ENCODE measurements at places on chromosomes 6 and 20.

DNA sequence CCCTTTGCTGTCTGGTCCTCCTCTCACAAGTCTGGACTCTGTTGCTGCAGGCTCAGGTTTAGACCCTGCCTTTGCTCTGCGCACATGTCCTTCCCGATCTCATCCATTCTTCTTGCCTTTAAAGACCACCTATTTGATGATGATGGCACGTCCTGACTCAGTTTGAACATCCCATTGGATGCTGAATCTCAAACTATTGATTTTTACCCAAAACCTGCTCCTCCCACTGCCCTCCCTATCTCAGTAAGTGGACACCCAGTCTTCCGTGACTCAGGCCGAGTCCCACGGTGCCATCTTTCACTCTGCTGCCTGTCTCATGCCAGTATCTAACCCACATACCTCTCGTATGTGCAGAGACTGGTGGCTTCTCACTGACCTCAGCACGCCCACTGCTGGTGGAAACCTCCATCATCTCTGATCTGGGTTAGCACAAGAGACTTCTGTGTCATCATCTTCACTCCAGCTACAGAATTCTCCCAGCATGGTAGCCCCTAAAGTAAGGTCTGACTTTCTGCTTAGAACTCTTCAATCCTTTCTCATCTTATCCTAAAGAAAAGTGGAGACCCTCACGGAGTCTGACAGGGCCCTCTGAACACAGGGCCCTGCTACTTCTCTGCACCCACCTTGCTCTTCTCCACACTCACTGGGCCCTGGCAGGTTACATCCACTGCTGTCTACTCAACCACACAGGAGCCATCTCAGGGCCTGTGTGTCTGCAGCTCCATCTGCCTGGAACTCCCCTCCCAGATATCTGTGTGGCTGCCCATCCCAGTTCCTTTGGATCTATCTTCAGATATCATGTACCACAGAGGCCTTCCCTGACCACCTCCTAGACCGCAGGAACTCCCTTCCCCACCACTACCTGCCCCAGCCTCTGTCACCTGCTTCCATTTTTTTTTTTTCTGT is 387.1 kb upstream of the AGPAT4 start:
- no peak for DNase-seq

DNA sequence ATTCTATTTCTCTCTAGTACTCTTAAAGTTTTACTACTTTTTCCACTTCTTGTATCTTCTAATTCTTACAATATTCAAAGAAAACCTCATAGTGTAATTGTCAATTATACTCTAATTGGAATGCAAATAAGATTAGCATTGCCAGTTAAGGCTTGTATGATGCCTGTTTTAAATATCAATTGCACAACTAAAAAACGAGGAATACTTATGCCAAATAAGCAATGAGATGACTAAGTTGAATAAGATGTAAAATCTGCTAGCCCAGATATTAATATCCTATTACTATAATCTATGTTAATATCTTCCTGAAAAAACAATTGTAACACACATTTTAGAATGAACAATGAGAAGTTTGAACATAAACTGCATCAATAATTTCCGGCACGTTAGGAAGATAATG is 13.3 kb upstream of the AKAP7 start:
- no peak for DNase-seq

DNA sequence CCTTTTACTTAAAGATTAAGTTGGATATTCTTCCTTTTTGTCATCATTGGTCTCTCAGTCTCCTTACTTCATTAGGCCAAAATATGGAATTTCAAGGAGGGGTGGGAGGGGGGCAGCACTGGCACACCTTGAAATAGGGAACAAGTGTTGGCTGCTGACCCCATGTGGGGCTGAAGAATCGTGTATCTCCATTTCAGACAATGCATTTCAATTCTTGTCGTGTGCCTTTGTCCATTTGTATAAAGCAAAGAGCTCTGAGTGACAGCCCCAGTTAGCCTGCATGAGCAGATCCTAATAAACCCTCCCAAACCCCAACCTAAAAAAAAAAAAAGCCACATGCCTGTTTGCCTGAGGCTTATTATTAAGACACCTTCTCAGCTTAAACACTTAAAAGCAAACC is 1.0 kb upstream of the TFAP2D start:
- no peak for DNase-seq

GRCh38 chr6:42532038-42532669 is 31.7 kb upstream of the UBR2 start:
- DNase-seq, result no peak

GRCh38 chr20:40241596-40242343 is 447.3 kb downstream of the MAFB start:
- DNase-seq, result no peak

GRCh38 chr6:48073976-48074767 is 36.8 kb downstream of the PTCHD4 start:
- DNase-seq, result no peak

- DNase-seq, result no peak
Measured at GRCh38 chr6:110693296-110693695, 122.0 kb downstream of the CDK19 start.

- DNase-seq, result no peak
Measured at GRCh38 chr6:21596949-21597682, 3.6 kb downstream of the SOX4 start.

DNA sequence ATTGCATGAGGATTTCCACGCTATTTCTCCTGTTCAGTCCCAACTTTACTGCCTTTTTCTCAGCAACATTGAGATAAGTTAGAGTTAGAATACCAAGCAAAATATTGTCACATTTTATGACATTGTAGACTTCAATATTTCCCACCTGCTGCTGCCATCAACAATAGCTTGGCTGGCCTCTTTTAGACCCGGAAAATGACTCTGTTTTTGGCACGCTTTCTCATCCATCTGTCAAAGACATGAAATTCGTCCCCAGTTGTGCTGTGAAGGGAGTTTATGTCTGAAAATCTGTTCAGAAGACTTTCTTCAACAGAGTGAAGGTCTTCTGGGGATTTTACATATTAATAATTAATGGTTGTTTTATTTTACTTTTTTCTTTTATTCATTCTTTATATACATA is 857.3 kb downstream of the FRK start:
- no peak for DNase-seq

DNA sequence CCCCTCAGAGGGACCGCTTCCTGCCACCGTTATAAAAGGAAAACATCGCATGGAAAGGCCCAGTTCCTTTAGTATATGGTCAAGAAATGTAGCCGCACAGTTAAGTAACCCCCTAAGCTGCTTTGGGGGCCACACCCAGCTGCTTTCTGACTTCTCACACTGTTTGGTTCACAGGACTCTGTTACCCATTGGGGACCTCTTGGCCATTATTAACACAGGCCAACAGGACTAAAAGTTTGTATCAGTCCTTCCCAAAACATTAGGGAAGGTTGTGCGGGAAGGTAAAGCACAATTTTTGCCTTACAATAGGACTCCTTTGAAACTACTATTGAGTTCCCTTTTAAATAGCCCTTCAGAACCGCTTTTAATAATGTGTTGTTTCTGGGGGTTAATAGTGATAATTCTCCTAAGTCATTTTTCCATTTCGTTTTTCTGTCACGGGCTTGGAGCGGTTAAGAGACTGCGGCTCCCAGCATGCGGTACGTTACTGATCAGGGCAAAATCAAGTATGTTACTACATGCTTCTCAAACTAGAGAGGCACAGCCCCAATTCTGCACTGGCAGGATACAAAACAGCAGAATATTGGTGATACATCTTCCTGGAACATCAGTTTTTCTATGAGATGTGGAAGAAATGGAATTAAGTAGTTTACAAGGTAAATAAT is 668 bp upstream of the RPP40 start:
- no peak for DNase-seq

DNA sequence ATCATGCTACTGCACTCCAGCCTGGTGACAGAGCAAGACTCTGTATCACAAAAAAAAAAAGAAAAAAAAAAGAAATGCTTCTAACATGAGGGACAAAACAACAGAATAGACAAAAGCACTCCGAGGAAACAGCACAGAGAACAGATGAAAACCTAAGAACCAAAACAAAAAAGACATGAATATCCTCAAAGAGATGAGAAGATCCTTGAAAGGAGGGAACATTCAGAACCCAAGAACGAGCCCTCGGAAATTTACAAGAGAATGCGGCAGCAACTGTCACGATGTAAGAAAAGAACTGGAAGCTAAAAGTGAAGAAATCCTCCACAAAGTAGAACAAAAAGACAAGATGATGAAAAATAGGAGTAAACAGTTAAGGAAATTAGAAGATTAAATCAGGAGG is 21.2 kb downstream of the ADA start:
- no peak for DNase-seq

GRCh38 chr20:59342023-59342957 is 41.9 kb downstream of the EDN3 start:
- no peak for DNase-seq

DNA sequence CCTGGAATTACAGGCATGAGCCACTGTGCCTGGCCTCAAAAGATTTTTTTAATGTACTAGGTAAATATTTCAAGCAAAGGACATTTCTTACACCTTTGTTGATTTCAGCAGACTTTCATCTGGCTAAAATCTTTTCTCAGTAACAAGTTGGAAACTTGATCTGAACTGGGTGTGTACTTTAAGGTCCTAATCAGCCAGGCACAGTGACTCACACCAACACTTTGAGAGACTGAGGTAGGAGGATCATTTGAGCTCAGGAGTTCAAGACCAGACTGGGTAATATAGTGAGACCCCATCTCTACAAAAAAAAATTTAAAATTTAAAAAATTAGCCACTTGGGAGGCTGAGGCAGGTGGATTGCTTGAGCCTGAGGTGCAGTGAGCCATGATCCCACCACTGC is 7.0 kb upstream of the RALGAPA2 start:
- DNase-seq, result no peak

GRCh38 chr20:40233406-40233805 is 455.6 kb downstream of the MAFB start:
- DNase-seq, result no peak

All from caudate nucleus (tissue), 63 donors.